Activated CD4-positive, alpha-beta T cell treated with anti-CD3 and anti-CD28 coated beads, Interleukin-2, amount 50 U/mL, for 4 hours (primary cell): ENCODE measurements at places on chromosomes 4 and X.

DNA sequence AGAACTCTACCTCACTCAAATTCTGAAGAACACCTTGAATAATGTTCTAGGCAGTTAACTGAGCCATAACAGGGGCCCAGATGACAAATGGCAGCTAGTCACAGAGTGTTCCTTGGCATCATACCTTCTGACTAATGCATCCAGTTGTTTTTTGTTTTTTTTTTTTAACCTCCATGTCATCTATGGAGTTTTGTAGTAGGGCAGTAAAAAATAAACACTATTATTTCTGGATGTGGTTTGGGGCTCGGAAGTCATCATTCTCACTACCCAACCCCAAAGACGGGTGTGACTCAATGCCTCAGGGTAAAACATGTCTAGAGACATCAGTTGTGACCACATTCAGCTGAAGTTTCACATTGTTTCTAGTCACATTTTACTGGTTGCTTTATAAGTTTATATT is 31.2 kb upstream of the MCF2 start:
- no peak for DNase-seq

DNA sequence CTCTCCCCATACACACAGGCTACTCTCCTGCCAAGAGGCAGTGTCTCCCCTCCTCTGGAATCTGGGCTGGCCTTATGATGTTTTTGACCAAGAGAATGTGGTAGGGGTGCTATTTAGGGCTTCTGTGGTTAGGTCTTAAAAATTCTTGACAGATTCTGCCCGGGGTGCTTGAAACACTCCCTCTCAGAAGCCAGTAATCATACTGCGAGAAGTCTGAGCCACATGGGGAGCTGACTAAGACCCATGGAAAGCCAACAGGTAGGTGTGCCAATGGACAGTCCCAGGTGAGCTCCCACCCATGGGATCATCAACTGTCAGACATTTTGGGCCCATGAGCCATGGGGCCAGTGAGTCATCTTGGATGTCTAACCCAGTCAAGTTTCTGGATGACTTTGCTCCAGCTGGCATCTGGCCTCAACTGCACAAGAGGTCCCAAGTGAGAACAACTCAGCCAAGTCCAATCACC is 315.7 kb downstream of the FBXW7 start:
- DNase-seq: no peak

DNA sequence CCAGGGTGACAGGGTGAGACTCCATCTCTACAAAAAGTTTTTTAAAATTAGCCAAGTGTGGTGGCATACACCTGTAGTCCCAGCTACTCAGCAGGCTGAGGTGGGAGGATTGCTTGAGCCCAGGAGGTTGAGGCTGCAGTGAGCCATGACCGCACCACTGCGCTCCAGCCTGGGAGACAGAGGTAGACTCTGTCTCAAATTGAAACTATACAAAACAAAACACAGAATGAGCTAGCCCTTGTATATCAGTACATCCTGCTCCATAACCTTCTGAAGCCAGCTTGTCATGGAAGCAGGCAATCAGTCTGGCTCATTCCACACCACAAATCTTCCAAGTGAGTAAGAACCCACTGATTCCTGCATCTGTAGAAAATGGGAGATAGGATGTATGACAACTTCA is 49.0 kb downstream of the CD99L2 start:
- no peak for DNase-seq

DNA sequence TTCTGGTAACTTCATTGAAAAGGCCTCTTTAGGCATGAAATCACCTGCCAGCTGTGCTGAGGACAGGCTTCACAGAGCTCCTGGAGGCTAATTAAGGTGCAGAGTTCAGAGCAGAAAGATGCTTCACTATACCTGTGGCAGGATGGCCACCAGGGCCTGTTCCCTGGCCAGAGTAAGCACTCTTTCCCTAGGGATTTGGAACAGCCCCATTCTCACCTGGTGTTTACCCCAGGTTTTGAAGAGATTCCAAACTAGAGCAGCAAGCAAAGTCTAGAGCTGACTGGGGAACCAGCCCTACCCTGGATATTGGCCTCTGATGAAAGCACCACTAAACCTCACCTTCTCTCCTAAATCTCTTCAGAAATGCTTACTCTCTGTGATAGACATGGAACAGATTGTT is 148.8 kb downstream of the PDE5A start:
- DNase-seq: no peak

DNA sequence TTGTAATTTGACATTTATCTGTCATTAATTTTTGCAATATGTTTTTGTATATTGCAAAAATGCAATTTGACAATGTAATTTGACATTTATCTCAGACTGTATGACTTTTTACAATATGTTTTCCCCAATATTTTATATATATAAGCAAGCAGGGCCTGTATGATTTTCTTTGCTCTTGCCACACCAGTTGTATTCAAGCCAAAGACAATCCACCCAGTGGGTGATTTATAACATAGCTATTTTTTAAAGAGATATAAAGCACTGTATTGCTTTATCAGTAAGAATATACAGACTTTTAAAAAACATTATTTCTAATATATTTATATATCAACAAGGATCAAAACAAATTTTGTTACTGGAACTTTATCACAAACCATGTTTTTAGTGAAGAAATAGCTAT is 47.3 kb downstream of the SLIT2 start:
- DNase-seq: no peak

DNA sequence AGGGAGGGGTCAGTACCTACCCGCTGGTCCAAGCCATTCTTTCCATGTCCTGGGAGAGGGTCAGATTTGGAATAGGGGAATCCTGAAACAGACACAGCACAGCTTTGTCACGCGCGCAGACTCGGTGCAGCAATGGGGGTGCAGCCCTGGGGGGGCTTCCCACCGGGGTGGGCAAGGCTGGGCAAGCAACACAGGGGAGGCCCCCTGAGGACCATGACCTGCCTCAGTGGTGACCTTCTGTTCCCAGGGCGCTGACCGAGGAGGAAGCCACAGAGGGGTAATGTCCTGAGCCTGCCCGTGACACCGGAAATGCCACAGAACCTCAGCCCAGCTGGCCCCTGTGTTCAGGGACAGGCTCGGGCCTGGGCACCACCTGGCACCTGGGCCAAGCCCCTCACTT is 53.2 kb upstream of the AFAP1 start:
- no peak for DNase-seq

- DNase-seq: no peak
These were observed 23.7 kb upstream of the TLR7 start for GRCh38 chrX:12843061-12843667.

DNA sequence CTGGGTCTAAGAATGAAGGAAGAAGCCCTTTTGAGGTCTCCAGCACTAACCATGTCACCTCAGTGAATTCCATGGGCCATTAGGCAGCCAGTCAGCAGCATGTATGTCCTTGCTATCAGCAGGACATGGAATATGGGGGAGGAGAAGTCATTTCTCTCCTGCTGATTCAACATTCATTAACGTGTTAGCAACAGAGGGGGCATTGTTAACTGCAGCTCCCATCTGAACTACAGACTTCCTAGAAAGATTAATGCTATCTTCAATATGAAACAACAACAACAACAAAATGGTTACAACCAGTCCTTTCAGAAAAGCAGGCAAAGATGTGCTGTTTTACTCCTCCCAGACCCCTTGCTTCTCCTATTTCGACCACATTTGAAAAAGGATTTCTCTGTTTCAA is 120.4 kb upstream of the SLC34A2 start:
- no peak for DNase-seq

- no peak for DNase-seq
These were observed 7.6 kb downstream of the SLC2A9 start for GRCh38 chr4:10013722-10014121.

DNA sequence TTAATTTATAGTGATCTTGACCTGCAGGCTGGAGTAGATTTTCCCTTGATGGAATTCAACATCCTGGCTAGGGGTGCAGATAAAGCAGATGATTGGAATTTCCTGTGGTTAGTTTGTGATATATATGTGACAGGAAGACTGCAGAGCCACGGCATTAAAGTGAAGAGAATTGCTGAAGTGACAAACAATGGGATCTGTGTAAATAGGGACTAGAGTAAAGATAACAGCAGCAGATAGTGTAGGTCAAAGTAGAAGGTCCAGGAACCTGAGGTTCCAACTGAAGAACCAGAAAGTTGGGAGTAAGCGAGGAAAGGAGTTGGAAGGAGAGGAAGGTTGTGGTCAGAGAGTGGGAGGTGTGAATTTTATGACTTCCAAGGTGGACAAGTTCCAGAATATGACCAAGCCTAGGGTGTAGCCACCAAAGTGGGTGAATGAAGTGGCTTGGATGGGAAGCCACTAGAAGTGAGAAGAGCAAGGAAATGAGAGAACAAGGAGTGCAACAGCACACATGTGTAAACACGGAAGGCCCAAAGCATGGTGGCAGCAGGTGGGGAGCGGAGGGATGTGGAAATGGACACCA is 325.0 kb downstream of the RAB28 start:
- no peak for DNase-seq

DNA sequence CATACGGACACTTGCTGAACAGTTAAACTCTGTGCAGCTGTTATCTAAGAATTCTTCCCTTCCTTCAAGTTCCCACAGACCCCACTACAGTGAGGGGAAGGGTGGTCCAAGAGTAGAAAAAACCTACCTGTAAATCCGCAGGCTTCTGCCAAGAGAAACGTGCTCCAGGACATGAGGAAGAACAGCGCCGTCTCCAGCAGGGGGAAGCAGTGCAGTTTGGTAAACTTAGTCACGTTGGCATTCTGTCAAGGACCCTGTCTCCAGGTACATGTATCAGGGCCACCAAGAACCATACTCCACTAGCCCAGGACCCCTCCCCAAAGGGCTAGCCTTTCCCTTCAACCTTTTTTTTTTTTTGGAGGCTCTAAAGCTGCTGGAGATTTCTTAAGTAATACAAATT is 79.9 kb downstream of the CHST7 start:
- DNase-seq: no peak

- no peak for DNase-seq
These were observed 87.0 kb downstream of the GLRA2 start for GRCh38 chrX:14616301-14616700.

DNA sequence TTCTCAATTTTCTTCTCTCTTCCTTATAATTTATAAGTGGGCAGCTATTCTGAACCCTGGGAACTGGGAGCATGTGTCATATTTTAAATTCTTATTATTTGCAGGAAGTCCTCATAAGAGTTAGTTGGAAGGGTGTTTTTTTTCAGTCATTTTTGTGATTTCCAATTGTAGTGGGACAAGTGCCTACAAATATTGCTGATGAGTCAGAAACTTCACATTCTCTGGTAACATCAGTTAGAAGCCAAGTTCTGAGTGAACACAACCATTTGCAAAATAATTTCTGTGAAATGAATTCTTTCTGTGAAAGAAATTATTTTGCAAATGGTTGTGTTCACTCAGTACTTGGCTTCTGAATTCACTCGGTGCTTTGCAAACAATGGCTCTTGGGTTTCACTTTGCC is 20.8 kb upstream of the NWD2 start:
- no peak for DNase-seq

- DNase-seq: peak; percentile 20
These were observed at the start of the genes DHRSX and ZBED1 for GRCh38 chrX:2500803-2501558. Gene DHRSX, minus strand, starts transcription at chrX:2500976. Its CDS starts 51 bp downstream, at chrX:2500925. Gene ZBED1, minus strand, starts transcription at chrX:2500976. Its CDS starts 10,257 bp downstream, at chrX:2490719.

DNA sequence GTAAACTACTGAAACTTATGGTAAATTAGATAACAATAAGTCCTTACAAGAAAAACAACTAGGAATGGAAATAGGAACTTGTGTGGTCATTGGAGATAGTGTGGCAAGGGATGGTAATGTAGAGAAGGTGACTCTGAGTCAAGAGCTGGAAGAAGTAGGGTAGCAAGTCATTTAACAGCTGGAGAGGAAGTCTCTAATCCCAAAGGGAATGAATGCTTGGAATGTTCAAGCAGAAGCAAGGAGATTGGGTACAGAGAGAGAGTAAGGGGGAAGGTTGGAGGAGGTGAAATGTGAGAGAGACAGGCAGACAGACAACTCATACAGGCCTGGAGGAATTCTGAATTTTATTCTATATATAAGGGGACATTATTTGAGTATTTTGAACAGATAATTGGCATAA is 260.6 kb upstream of the MAD2L1 start:
- DNase-seq: no peak

GRCh38 chr4:128512161-128512560 is 224.5 kb upstream of the PGRMC2 start:
- DNase-seq: no peak

- no peak for DNase-seq
These were observed 238.1 kb downstream of the DHRSX start for GRCh38 chrX:2262668-2263055.

GRCh38 chr4:55318175-55319129 is 27.6 kb upstream of the SRD5A3 start:
- no peak for DNase-seq

DNA sequence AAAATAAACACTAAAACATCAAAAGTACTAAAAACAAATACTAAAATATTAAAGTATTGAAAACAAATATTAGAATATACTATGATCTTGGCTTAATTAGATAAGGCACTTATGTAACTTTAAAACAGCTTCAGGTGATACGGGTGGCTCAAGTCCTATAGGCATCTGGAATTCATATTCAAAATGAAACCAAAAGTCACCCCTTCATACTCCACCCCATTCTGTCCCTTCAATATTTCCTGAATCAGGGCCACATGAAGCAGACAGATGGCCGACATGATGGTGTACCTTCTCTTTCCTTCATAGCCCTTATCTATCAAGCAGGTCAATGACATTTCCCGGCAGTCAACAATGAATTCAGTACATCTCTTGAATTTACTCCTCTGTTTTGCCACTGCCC is 71.9 kb upstream of the MAGEB10 start:
- no peak for DNase-seq

DNA sequence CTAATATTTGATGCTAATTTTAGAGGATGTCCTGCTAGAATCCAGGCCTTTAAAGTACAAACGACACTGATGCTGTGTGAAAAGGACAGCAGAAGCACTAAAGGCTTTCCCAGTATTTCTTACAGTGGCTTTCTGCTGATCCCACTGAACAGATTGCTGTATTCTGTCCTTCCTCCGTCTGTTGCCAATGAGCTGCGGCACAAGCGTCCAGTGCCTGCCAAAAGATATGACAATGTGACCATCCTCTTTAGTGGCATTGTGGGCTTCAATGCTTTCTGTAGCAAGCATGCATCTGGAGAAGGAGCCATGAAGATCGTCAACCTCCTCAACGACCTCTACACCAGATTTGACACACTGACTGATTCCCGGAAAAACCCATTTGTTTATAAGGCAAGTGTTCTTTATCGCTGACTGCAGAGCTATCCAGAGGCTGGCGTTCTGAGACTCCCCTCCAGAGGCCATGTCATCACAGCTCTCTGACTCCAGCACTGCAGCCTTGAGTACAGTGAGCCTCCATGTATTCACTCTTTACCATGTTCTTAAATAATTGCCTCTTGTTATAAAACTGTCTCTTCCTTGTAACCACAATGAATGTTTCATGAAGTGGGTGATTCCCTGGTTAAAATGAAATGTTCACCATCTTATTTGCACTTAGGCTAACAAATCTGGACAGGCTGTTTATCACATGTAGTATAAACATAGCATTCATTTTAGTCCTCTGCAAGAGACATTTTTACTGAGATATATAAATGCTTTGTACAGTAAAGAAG is 43.6 kb downstream of the GUCY1B1 start:
- no peak for DNase-seq
